ENCODE measurements at places on chromosomes 6 and 20.

GRCh38 chr6:90286884-90287488 lies 9.7 kb downstream of the BACH2 start:
- DNase-seq, result peak; percentile 87

GRCh38 chr20:21396599-21397340 lies 556 bp downstream of the NKX2-4 start:
- DNase-seq, result peak; percentile 46

DNA sequence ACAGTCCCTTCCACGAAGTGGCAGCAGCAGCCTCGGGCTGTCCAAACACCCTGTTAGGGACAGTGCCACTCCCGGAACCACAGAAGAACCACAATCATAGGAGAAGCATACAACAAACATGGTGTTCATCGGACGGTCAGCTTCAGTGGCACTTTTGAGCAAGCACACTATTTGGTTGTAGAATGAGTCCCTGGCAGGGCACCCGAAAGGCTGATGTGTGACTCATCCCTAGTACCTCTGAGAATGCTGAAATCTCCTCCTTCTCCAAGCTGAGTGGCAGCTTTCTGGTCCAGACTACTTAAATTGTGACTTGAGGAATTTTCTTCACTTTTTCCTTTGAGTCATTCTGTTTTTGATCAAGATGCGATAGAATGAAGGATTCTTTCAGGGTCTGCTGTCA lies 282.5 kb downstream of the ESR1 start:
- no peak for DNase-seq

- no peak for DNase-seq
Measured at GRCh38 chr20:62895539-62895938, 30.8 kb downstream of the DIDO1 start.

DNA sequence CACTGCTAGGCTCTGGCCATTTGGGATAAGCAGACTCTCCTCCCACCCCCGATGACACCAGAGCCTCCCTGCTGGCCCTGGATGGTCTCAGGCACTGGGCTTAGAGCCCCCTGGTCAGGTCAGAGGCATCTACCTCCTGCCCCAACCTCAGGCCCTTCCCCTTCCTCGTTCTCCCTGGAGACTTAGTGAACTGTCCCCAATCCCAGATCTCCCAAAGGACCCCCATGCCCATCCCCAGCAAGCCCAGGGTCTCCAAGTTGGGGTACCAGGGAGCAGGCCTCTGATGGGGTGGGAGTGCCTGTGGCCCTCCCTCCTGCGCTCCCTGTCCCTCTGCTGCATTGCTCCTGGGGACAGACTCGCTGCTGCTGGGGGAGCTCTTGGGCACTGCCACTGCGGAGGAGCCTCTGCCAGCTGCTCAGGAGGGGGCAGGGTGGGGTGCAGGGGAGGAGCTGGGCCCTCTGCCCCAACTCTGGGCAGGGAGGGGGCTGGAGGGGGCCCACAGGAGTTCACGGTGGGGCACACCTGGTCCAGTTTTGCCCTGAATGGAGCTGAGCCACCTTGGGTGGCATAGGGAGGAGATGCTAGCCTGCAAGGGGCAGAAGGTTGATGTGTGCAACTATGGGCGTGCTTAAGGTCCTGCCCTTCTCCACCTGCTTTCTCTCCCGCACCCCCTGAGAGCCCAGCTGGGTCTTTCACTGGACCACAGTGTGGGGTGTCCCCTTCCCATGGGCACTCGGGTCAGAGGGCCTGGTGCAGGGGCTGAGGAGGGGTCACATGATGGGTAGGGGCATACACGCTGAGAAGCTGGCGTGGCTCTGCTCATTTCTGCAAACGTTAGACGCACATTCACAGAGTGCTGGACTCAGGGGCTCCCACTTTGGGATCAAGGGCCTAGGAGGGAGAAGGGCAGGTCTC lies 40.4 kb downstream of the SPDEF start:
- DNase-seq, result no peak

DNA sequence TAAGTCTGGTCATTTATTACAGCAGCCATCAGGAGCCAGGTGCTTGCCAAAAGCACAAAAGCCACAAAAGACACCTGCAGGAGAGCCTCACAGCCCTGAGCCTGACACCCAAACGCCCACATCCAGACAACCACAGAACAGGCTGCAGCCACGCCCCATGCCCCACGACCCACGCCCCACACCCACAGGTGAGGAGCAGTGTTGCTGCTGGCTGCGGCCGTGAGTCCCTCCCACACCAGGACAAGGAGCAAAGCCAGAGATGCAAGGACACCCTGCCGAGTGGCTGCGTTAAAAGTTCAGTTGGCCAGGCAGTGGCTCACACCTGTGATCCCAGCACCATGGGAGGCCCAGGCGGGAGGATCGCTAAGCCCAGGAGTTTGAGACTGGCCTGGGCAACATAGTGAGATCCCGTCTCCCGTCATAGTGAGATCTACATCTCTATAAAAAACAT lies 43.0 kb downstream of the SLC2A4RG start:
- no peak for DNase-seq

DNA sequence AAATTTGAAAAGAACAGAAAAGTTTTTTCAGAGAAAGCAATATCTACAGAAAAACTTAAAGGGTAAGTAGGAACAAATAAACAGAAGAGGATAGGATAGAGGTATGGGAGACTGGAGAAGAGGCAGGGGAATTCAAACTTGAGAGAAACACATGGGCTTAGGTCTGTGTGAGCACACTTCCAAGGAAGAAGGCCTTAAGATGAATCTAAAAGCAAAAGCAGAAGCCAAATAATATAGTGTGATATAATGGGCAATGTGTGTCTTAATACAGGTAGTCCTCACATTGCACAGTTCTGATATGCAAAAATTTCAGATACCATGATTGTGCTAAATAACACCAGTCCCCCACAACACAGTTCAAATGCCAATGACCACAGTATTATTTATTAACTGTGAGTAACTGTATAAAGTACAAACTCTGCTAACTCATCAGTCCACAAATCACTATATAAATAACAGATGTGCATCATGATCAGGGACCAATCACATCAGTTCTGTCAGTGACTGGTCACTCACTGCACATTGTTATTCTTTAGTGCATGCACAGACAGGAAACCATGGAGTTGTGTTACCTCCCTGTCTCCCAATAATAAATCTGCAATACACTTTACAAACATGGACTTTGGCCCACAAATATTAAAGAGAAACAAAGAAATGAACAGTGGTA lies 18.6 kb downstream of the SNX14 start:
- no peak for DNase-seq

DNA sequence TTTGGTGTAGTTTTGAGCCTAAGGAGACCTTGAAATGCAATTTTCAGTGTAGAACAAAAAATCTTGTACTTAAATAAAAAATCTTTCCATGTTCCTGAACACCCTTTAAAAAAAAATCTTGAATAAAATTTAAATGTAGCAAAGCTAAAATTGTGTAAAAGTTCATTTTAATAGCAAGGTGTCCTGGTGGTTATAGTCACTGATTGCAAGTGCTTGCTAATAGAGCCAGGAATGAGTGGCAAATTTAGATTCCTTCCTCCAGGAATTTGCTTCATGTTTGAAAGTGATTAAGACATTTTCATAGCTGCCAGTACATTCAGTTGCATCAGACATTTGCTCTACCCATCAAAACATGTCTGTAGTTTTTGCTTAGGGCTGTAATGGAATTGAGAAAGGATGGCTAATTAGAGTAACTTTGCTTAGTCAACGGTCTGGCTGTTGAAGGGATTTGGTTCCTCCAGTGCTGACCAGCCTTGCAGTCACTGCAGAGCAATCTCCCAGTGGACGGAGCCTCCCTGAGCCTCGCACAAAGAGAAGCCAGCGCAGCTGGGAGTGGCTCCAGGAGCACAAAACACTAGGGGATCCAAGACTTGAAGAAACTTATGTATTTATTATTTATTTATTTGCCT lies 36.5 kb downstream of the AKAP12 start:
- no peak for DNase-seq

GRCh38 chr6:105324386-105324950 lies 78.4 kb downstream of the PREP start:
- no peak for DNase-seq

DNA sequence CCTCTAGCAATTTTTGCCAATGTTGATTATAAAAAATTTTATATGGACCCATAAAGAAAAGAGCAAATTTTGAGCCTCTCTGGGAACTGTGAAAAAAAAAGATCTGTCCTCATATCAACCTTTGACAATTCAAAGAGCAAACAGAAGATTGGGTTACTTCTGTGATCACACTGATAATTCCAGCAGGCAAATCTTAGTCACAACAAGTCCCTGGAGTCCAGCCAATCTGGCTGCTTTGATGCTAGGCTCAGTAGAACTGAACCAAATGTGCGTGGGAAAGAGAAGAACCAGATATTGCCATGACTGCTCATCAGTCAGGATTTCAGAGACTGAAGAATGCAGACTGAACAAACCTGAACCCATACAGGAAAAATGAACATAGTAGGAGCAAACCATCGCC lies 438.4 kb upstream of the FLRT3 start:
- no peak for DNase-seq

GRCh38 chr6:10621213-10621612 lies 73.2 kb downstream of the C6orf52 start:
- no peak for DNase-seq

- DNase-seq, result no peak
Measured at GRCh38 chr6:86682297-86682696, 255.0 kb upstream of the HTR1E start.

GRCh38 chr6:124924333-124924759 lies 37.9 kb upstream of the RNF217 start:
- no peak for DNase-seq

All from H9 (cell line).